ENCODE measurements at places on chromosomes 7 and 10. TPM values are rescaled to one million over a fixed set of nuclear protein-coding genes. Genes with fewer than 3 reads are reported as not detected.
A peak's percentile ranks its signal among the peaks of the same experiment; 100 is the strongest.

DNA sequence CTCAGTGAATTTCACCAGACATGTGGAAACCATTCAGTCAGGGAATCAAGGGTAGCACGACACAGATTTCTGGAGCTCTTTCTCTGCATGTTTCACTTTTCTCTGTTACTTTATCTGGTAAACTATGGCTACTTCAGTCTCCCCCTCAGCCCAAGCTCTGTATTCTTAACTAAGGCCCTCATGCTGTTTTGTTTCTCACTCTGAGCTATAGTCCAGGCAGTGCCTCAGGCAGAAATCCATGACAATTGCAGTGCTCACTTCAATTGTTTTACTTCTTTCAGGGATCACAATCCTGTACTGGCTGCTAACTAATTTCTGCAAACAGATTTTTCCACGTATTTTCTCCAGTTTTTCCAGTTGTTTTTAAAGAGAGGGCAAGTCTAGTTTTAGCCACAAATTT, 1599.9 kb upstream of the LRRTM3 start:
- no peak overlapping the region for H3K27ac ChIP-seq
- no peaks in the 10 kb centered on the region for H3K27me3 ChIP-seq

DNA sequence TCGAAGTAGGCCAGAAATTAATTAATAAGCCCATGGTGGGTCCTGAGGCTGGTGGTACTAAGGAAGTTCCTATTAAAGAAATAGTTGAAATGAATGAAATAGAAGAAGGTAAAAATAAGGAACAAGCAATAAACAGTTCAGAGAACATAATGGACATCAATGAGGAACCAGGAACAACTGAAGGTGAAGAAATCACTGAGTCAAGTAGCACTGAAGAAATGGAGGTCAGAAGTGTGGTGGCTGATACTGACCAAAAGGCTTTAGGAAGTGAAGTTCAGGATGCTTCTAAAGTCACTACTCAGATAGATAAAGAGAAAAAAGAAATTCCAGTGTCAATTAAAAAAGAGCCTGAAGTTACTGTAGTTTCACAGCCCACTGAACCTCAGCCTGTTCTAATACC, 36.0 kb downstream of the SLK start:
- H3K36me3 ChIP-seq = peaks cover 23% of the 10 kb centered on the region
- H3K4me1 ChIP-seq = no peaks in the 10 kb centered on the region
- no peak overlapping the region for H3K27ac ChIP-seq
- no peak for DNase-seq
- no peaks in the 10 kb centered on the region for H3K27me3 ChIP-seq

- no peak overlapping the region for H3K4me3 ChIP-seq
- H3K4me1 ChIP-seq = no peaks in the 10 kb centered on the region
- H3K27me3 ChIP-seq = no peaks in the 10 kb centered on the region
- no peak for DNase-seq
These were observed 306.3 kb upstream of the SP8 start for GRCh38 chr7:21092766-21093702.

The COPG2 gene
- total RNA-seq = 21.7 TPM

DNA sequence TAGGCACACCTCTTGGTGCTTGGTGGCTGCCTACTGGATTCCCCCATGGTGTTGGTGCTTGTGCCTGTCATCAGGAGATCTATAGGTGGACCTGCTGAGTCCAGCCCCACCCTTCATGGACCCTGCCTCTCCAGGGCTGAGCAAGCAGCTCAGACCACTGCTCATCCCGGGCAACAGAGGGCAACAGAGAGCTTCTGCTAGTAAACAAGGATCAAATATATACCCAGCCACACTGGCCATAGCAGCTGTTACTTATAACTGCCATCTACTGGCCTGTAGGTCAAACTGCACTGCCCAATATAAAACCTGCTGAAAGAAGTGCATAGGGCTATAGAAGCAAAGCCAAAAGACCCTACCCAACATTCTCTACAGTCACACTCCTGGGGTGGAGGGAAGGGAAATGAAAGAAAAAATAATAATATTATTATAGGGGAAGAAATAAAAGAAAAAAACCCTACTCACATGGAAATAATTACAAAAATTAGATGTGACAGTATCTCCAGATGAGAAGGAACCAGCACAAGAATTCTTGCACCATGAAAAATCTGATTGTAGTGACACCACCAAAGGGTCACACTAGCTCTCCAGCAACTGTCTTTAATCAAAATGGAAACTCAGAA, 54.9 kb upstream of the ZNF800 start:
- no peaks in the 10 kb centered on the region for H3K36me3 ChIP-seq
- DNase-seq = peak; percentile 69
- H3K27ac ChIP-seq = no peak overlapping the region
- peaks cover 7% of the 10 kb centered on the region for H3K27me3 ChIP-seq

DNA sequence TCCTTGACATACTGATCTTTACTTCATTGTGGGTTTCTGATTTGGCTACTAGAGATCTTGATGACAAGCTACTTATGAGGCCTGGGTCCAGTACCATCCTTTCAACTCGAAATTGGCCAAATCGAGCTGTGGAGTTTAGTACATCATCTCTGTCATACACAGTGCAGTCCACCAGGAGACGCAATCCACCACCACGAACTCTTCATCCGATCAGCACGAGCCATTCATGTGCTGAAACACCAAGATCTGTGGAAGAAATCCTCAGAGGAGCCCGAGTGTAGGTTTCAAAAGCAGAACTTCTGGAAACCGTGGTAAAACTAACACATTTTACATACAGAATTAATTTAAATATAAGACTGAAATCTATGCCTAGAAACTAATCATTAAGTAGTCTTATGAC, 14.2 kb downstream of the DNAJC9 start:
- 0 out of 2 replicates have a peak overlapping the region, but pooled peaks have one; percentile 11 for H3K27ac ChIP-seq
- no peak for DNase-seq
- no peaks in the 10 kb centered on the region for H3K27me3 ChIP-seq
- peaks cover 16% of the 10 kb centered on the region for H3K4me1 ChIP-seq

DNA sequence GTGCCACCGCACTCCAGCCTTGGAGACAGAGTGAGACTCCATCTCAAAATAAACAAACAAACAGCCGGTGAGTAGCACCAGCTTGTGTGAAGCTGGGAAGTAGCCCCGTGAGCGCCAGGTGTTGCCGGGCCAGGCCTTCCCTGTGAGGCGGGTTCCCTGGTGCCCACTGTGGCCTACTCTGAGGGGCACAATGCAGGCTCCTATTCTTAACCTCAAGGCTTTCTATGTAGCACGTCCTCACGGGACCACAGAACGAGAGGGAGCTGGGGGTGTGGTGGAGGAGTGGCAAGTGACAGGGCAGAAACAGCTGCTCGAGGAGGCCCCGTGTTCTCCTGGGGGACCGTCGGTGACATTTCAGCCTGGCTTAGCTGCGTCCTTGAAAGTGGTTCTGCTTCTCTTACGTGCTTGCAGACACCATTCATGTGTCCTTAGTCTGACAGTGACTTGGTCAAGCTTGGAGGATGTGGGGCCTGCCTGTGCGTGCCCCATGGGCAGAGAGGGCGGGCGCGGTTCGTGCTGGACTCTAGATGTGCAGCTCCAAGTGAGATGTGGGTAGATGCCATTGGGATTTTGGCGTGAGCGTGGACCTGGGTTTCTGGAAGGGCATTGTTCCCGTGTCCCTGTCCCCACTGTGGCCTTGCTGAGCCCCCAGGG, 116.6 kb downstream of the NKX6-2 start:
- peaks cover 46% of the 10 kb centered on the region for H3K4me1 ChIP-seq
- H3K27ac ChIP-seq = peak overlapping the region; percentile 96
- H3K27me3 ChIP-seq = peaks cover 4% of the 10 kb centered on the region
- peaks cover 30% of the 10 kb centered on the region for H3K36me3 ChIP-seq

DNA sequence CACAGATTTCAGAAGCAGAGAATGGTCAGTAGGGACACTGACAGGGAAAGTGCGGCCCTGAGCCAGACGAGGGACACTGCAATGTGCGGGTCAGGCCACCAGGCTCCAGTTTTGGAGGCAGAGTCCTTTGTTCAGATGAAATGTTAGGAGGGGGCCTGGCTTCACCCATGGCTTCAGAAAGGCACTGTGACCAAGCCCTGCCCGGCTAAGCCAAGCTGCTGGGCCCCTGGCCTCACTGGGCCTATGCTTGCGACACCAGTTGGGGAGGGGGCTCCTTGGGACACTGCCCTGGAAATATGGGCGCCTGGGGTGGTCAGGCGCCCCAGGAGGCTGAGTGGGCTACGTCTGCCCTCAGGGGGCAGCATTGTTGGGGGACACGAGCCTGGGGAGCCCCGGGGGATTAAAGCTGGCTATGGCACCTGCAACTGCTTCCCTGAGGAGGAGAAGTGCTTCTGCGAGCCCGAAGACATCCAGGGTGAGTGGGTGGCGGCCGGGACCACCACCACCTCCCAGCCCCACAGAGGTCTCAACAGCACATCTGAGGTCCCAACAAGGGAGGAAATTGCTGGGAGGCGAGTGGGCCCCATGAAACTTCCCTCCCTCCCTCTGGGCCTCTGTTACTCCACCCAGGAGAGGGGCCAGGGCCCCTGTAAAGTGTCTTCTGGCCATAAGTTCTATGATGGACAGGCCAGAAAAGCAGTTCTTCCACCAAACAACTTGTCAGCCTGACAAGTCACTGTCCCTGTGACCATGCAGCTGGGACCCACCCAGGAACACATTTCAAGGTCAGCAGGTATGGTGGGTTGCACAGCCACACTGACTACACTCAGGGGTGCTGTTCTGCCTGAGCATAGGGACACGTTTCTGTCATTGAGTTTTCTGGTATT, 24.8 kb upstream of the CSGALNACT2 start:
- H3K27me3 ChIP-seq = peaks cover 16% of the 10 kb centered on the region
- no peak overlapping the region for H3K4me3 ChIP-seq

The CD36 gene
- 3.8 TPM for total RNA-seq

GRCh38 chr7:139727151-139727705, 50.6 kb downstream of the HIPK2 start:
- H3K27ac ChIP-seq = peak overlapping the region; percentile 28
- H3K4me1 ChIP-seq = peaks cover 72% of the 10 kb centered on the region
- H3K36me3 ChIP-seq = peaks cover 14% of the 10 kb centered on the region
- peak; percentile 23 for DNase-seq

DNA sequence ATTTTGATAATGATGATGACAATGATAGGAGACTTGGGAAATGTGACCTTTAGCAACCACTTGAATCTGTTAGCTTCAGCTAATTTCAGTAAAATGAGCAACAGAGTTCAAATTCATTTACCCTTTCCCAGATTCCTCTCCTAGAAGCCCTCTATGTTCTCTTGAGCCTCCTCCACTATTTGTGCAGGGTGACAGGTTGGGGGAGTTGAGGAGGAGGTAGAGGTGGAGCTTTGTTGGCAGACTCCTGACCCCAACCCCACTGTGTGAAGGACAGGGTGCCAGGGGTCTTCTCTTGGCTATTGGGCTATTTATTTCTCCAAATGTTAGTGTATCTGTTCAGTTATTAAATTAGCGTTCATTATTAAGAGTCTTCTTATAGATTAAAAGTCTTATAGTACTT, 422.3 kb downstream of the GFRA1 start:
- no peak overlapping the region for H3K27ac ChIP-seq
- no peak for DNase-seq
- no peak overlapping the region for H3K4me3 ChIP-seq
- H3K27me3 ChIP-seq = no peaks in the 10 kb centered on the region
- H3K4me1 ChIP-seq = peaks cover 37% of the 10 kb centered on the region

The TRIM4 gene
- total RNA-seq = 22.3 TPM

The ASB10 gene
- total RNA-seq = not detected

GRCh38 chr7:33466203-33466602, 336.8 kb downstream of the BBS9 start:
- H3K4me1 ChIP-seq = no peaks in the 10 kb centered on the region
- DNase-seq = no peak
- H3K4me3 ChIP-seq = no peak overlapping the region
- no peaks in the 10 kb centered on the region for H3K36me3 ChIP-seq
- no peaks in the 10 kb centered on the region for H3K27me3 ChIP-seq

GRCh38 chr10:119335671-119336353, 128.4 kb downstream of the GRK5 start:
- no peak overlapping the region for H3K4me3 ChIP-seq
- DNase-seq = no peak
- no peaks in the 10 kb centered on the region for H3K36me3 ChIP-seq
- H3K4me1 ChIP-seq = peaks cover 31% of the 10 kb centered on the region

GRCh38 chr10:30671026-30671616, 41.6 kb upstream of the LYZL2 start:
- no peaks in the 10 kb centered on the region for H3K36me3 ChIP-seq
- H3K27ac ChIP-seq = peak overlapping the region; percentile 6
- H3K4me1 ChIP-seq = peaks cover 37% of the 10 kb centered on the region
- H3K4me3 ChIP-seq = peak overlapping the region; percentile 82
- H3K27me3 ChIP-seq = peaks cover 7% of the 10 kb centered on the region
- peak; percentile 66 for DNase-seq

- peaks cover 6% of the 10 kb centered on the region for H3K4me1 ChIP-seq
- H3K27me3 ChIP-seq = no peaks in the 10 kb centered on the region
- no peak for DNase-seq
- no peaks in the 10 kb centered on the region for H3K36me3 ChIP-seq
- no peak overlapping the region for H3K27ac ChIP-seq
These were observed 218.6 kb downstream of the TCERG1L start for GRCh38 chr10:131092876-131093275.

GRCh38 chr7:48317360-48317759, 146.1 kb downstream of the ABCA13 start:
- peaks cover 16% of the 10 kb centered on the region for H3K4me1 ChIP-seq
- no peak overlapping the region for H3K4me3 ChIP-seq
- no peak overlapping the region for H3K27ac ChIP-seq
- DNase-seq = no peak
- H3K27me3 ChIP-seq = peaks cover 2% of the 10 kb centered on the region

The CROT gene
- total RNA-seq = 14.8 TPM

The LZTS2 gene
- 66.8 TPM for total RNA-seq

The DEPP1 gene
- total RNA-seq = 0.48 TPM

- DNase-seq = no peak
- peak overlapping the region; percentile 27 for H3K27ac ChIP-seq
- H3K27me3 ChIP-seq = no peaks in the 10 kb centered on the region
- H3K4me1 ChIP-seq = peaks cover 39% of the 10 kb centered on the region
- no peak overlapping the region for H3K4me3 ChIP-seq
These were observed 17.5 kb downstream of the TSPAN15 start for GRCh38 chr10:69468751-69469089.

The PPP1R17 gene
- not detected for total RNA-seq

The TRDMT1 gene
- 13.0 TPM for total RNA-seq

DNA sequence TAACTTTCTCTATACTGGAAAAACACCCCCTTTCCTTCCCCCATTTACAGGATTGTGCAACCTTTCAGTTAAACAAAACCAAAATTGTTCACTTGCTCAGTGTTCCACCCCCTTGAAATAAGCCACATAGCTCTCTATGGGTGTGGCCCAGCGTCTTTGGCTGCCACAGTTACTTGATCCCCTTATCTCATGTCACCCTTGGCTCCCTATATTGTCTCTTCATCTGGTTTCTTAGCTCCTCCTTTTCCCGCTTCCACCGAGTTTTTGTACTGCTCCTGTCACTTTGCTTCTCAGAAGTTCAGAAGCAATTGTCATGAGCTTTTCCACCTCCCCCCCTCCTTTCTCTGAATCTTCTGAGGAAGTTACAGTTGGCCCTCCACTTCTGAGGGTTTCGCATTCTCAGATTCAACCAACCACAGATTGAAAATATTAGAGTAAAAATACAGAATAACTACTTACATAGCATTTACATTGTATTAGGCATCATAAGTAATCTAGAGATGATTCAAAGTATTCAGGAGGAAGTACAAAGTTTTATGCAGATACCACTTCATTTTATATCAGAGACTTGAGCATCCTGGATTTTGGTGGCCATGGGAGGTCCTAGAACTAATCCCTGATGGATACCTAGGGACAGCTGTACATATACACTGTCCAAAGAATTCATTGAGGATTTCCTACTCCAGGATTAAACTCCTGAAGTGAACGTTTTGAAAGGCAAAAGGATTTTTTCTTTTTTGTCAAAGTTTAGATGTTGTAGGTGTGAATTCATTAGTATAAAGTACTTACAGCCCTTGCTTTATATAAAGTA, 60.4 kb downstream of the ADD3 start:
- H3K4me1 ChIP-seq = peaks cover 30% of the 10 kb centered on the region
- H3K36me3 ChIP-seq = no peaks in the 10 kb centered on the region
- H3K27me3 ChIP-seq = no peaks in the 10 kb centered on the region
- DNase-seq = no peak
- peak overlapping the region; percentile 1 for H3K4me3 ChIP-seq
- H3K27ac ChIP-seq = peak overlapping the region; percentile 37

The JAKMIP3 gene
- total RNA-seq = 0.13 TPM

The FZD8 gene
- 0.68 TPM for total RNA-seq

The WAC gene
- 77.9 TPM for total RNA-seq

Data from HFFc6 (cell line).